Activated T-helper 1 cell treated with Interleukin-2 at 50 U/mL for 16 hours (primary cell): ENCODE measurements at places on chromosomes 1 and 21.

GRCh38 chr1:226061841-226062557 lies 517 bp upstream of the H3-3A start:
- peak; percentile 33 for DNase-seq

GRCh38 chr1:17834561-17835100 lies 79.5 kb downstream of the ACTL8 start:
- no peak for DNase-seq

GRCh38 chr1:212315907-212316306 lies 30.7 kb downstream of the PPP2R5A start:
- no peak for DNase-seq

- no peak for DNase-seq
Observed at GRCh38 chr1:200306944-200307754, 102.7 kb downstream of the ZNF281 start.

DNA sequence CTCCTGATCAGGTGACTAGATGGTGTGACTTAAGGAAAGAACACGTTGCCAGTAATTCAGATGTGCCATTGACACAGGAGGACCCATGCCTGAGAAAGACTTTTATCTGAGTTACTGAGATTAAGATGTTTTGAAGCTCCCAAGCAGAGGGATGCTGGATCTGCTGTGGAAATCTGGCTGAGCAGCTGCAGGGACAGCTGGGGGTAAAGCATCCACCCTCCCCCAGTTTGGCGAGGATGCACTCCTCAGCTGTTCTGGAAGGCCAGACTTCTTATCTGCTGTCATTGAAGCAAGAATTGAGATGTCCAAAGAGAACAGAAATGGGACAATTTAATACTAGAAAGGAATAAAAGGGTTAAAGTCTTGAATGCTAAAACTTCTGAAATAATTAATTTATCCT lies 25.7 kb downstream of the TTC3 start:
- no peak for DNase-seq

GRCh38 chr1:207393610-207394009 lies 60.5 kb upstream of the CR2 start:
- DNase-seq = no peak

GRCh38 chr1:228830954-228831481 lies 95.7 kb downstream of the RHOU start:
- DNase-seq = no peak

- no peak for DNase-seq
Observed at GRCh38 chr1:112614460-112615065, 4.4 kb downstream of the ST7L start.

DNA sequence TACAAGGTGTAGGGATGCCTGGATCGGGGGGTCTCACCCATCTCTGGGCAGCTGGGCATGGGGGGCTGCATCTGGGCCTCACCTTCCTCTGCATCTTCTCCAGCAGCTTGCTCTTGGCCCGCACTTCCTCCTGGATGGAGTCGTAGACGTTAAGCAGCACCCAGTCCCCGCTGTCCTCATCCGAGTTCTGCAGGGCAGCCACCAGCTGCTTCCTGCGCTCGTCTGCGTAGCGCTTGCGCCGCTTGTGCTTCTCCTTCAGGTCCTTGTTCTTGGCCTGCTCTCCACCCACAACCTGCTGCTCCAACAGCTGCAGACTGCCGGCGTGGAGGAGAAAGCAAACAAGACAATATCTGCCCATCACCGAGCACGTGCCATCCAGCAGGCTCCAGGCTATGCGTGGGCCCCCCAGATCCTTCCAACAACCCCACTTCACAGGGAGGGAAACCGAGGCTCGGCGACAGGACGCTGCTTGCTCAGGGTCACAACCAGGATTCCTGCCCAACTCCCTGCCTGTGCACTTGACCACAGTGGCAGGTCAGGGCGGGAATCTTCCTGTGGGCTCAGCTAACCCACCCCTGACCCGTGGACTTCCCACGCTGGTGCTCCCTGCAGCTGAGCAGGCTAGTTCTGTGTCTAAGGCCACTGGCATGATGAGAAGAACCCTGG lies 21.5 kb upstream of the DDOST start:
- no peak for DNase-seq

DNA sequence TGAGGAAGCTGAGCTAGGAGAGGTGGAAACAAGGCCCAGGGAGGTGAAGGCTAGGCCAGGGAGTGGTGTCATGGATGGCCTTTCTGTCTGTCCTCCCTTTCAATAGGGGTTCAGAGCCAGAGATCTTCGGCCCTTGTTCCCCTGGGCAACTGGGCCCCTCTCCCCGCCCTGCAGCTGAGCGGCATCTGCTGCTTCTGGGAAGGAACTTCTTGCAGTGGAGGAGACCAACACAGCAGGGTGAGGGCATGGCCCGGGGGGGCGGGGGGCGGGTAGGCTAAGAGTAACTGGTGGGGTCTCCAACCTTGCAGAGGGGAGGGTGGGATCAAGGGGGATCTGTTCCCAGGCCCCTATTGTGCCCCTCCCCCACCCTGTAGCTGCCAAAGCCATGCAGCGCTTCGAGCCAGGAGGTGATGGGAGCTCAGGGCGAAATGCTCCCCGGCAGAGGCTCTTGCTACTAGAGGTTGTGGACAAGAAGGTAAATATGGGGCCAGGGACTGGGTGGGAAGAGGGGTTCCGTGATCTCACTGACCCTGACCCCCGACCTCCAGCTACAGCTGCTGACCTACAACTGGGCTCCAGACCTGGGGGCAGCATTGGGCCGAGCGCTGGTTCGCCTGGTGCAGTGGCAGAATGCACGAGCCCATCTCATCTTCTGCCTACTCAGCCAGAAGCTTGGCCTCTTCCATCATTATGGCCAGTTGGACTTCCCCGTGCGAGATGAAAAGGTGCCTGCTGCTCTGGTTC lies 11.7 kb downstream of the HYI start:
- no peak for DNase-seq
